Ascending aorta (tissue), 2 donors: ENCODE measurements at places on chromosomes 6 and 20.

GRCh38 chr6:155079985-155080452, 84.9 kb downstream of the TIAM2 start:
- H3K36me3 ChIP-seq: no peaks in the 10 kb centered on the region
- no peaks in the 10 kb centered on the region for H3K27me3 ChIP-seq
- no peak overlapping the region for H3K27ac ChIP-seq
- no peak overlapping the region for H3K4me3 ChIP-seq
- DNase-seq: no peak

DNA sequence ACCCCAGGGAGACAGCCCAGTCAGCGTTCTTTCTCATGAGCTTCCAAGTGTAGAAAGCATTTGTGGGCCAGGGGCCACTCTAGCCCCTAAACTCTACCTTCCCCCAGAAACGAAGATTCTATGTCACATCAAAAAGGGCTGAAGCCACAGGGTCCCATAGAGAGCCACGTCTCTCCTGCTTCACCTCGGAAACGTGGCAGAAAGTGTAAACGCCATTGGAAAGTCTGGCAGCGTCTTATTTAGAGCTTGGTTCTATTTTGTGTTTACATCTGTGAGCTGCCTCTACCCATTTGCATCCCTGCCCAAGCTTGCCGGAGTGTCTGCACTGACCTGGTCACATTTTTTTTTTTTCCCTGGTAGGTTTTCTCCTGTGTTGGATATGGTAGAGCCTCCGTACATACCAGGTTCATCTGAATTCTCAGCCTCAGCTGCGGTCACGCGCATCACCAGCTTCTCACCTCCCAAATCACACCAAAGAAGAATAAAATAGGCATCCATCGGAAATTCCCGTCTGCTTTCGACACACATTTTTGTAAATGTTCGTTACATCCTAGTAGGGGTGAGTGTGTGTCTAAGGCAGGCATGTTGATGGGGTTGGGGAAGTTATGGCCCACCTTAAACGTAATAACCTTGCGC, 62.6 kb downstream of the NPEPL1 start:
- H3K27me3 ChIP-seq: no peaks in the 10 kb centered on the region
- no peak overlapping the region for H3K27ac ChIP-seq
- no peak overlapping the region for H3K4me3 ChIP-seq
- H3K4me1 ChIP-seq: no peaks in the 10 kb centered on the region

GRCh38 chr6:105986998-105987397, 99.1 kb upstream of the PRDM1 start:
- DNase-seq: no peak
- no peak overlapping the region for H3K4me3 ChIP-seq
- no peaks in the 10 kb centered on the region for H3K36me3 ChIP-seq
- peaks cover 5% of the 10 kb centered on the region for H3K27me3 ChIP-seq
- no peaks in the 10 kb centered on the region for H3K4me1 ChIP-seq

DNA sequence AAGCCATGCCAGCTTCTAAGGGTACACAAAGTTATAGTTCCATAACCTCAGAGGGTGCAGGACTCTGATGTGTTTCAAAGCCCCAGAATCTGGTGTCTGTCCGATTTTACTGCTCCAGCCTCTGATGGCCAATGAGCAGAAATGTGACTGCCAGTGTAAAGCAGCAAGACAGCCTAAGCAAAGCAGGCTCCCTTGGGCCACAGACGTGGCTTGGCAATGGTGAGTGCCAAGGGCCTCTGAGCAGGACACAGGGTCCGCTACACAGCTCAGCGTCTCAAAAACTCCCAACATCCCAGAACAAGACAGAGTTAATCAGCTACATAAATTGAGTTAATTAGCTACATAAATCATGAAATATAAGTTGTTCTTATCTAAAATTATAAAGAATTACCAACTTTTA, 69.2 kb downstream of the PCSK2 start:
- no peaks in the 10 kb centered on the region for H3K4me1 ChIP-seq
- H3K4me3 ChIP-seq: no peak overlapping the region
- H3K36me3 ChIP-seq: no peaks in the 10 kb centered on the region
- H3K27ac ChIP-seq: no peak overlapping the region

- H3K36me3 ChIP-seq: no peaks in the 10 kb centered on the region
- no peak for DNase-seq
- no peaks in the 10 kb centered on the region for H3K4me1 ChIP-seq
- H3K27ac ChIP-seq: no peak within 1 kb of the TSS
- no peaks in the 10 kb centered on the region for H3K27me3 ChIP-seq
Measured at GRCh38 chr6:49969605-49970004, at the start of gene DEFB113. Gene DEFB113, minus strand, starts transcription at chr6:49969625. Its CDS starts 0 bp downstream, at chr6:49969625.

- no peaks in the 10 kb centered on the region for H3K4me1 ChIP-seq
- no peaks in the 10 kb centered on the region for H3K27me3 ChIP-seq
- no peak overlapping the region for H3K4me3 ChIP-seq
Measured at GRCh38 chr6:137271245-137272183, 52.3 kb upstream of the IFNGR1 start.

DNA sequence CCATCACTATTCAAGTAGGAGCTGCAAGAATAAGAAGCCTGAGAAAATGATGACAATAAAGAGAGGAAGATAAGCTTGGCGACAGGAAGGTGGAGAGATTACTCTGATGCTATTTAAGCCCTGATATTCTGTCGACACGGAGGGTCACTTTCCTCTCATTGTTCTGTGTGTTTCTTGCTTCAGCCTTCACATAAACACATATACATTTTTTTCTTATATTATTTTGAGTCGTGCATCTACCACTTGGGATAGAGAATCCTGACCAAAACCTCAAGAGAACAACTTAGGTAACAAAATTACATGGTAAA, 10.5 kb downstream of the PTCHD4 start:
- no peak overlapping the region for H3K27ac ChIP-seq
- H3K27me3 ChIP-seq: no peaks in the 10 kb centered on the region
- H3K4me3 ChIP-seq: no peak overlapping the region
- no peaks in the 10 kb centered on the region for H3K4me1 ChIP-seq
- DNase-seq: no peak
- H3K36me3 ChIP-seq: no peaks in the 10 kb centered on the region

DNA sequence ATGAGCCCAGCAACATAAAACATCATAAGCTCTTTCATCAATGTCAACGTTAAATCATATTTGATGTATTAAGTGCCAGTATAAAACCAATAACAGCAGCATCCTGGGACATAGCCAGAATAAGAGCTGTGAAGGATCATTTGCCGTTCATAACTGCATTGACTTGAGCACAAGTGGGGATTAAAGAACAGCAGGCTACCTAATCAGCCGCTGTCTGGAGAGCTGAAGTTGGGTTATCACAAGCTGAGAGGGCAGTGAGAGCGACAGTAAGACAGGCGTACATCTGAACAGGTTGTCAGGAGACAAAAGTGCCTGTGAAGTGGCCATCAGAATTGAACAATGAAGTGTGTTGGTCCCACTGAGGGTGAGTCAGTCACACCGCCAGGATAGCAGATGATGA, 269.6 kb downstream of the GRIK2 start:
- no peaks in the 10 kb centered on the region for H3K4me1 ChIP-seq
- no peaks in the 10 kb centered on the region for H3K36me3 ChIP-seq
- no peaks in the 10 kb centered on the region for H3K27me3 ChIP-seq
- H3K27ac ChIP-seq: no peak overlapping the region
- H3K4me3 ChIP-seq: no peak overlapping the region

- H3K4me3 ChIP-seq: no peak overlapping the region
- no peaks in the 10 kb centered on the region for H3K27me3 ChIP-seq
- no peak for DNase-seq
- peaks cover 20% of the 10 kb centered on the region for H3K4me1 ChIP-seq
- no peak overlapping the region for H3K27ac ChIP-seq
Measured at GRCh38 chr6:7156643-7157278, 49.0 kb downstream of the RREB1 start.

- no peaks in the 10 kb centered on the region for H3K27me3 ChIP-seq
- no peaks in the 10 kb centered on the region for H3K36me3 ChIP-seq
- H3K4me3 ChIP-seq: no peak overlapping the region
- no peak overlapping the region for H3K27ac ChIP-seq
Measured at GRCh38 chr6:1062786-1063545, 248.9 kb upstream of the FOXQ1 start.

DNA sequence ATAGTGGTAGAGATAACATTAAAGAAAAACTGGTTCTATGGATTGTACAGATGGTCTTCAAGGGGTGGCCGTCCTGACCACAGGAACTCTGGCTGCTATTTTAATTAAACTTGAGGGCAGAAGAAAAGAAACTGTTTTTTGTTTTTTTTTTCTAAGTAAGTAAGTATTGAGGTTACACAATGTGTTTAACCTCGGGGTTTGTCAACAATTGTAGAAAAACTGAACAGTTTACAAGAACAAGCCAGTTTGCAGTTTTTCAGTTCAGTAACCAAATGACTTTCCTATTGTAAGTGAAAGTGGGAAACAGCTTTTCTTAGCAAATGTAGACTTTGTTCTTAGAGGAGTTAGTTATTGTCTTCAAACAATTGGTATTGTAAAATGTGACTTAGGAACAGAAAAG, 77.0 kb downstream of the PLCB1 start:
- no peak overlapping the region for H3K27ac ChIP-seq
- no peaks in the 10 kb centered on the region for H3K27me3 ChIP-seq
- no peaks in the 10 kb centered on the region for H3K36me3 ChIP-seq
- no peak for DNase-seq

- no peak overlapping the region for H3K4me3 ChIP-seq
- H3K4me1 ChIP-seq: peaks cover 41% of the 10 kb centered on the region
- H3K27me3 ChIP-seq: no peaks in the 10 kb centered on the region
- no peak for DNase-seq
Measured at GRCh38 chr6:136751522-136751956, 40.7 kb downstream of the MAP3K5 start.

GRCh38 chr6:27891320-27891875, 20.8 kb downstream of the OR2B2 start:
- no peak overlapping the region for H3K27ac ChIP-seq
- no peak overlapping the region for H3K4me3 ChIP-seq
- H3K36me3 ChIP-seq: no peaks in the 10 kb centered on the region
- H3K27me3 ChIP-seq: no peaks in the 10 kb centered on the region
- no peak for DNase-seq

DNA sequence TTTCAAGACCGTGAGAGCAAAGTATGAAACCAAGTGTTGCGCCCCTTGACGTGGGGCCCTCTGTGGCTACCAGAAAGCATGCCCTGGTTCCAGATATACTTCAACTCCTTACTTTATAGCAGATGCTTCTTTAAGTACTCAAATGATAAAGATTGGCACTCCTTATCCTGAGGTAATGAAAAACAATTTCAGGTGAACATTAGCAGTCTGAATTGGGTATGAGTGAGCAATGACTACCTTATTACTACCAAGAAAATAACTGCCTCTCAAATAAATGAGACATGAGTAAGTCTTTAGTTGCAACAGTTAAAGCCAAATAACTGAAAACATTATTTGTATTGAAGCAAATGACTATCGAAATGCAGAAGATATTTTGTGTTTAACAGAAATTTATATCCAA, 408.7 kb downstream of the MMUT start:
- no peaks in the 10 kb centered on the region for H3K27me3 ChIP-seq
- no peak overlapping the region for H3K4me3 ChIP-seq
- no peak for DNase-seq
- no peaks in the 10 kb centered on the region for H3K36me3 ChIP-seq
- no peak overlapping the region for H3K27ac ChIP-seq

DNA sequence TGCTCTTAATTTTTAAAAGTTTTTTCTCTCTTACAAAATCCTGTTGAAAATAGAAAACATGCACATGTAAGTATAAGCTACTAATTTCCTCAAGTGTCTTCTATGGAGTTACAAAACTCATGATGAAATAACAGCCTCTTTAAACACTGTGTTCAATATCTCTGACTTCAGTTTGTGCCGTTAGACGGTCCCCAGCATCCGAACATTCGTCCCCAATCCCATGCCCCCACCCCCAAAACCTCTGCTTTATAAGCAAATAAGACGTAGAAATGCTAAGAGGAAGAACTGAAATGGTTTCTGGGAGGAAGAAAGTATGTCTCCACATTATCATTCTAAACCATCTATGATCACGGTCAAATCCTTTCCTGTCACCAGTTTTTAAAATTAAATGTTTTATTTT, 31.7 kb upstream of the MYB start:
- H3K4me1 ChIP-seq: no peaks in the 10 kb centered on the region
- no peaks in the 10 kb centered on the region for H3K36me3 ChIP-seq

DNA sequence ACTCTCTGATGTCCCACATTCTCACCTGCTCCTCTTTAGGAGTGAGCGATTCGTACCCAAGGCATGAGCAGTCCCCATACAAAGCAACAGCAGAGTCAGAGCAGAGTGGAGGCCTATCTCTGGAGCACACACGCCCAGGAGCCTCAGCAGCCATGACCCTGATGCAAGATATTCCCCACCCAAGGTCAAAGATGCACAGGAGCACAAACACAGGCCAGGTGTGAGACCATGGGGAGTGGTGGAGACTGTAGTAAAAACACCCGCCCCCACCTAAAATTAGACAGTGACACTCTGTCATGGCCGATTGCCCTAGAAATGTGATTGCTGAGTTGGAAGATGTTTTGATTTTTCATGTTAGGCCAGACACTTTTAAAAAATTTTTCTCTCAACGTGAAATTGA, 21.4 kb downstream of the RRBP1 start:
- no peak for DNase-seq
- H3K27me3 ChIP-seq: no peaks in the 10 kb centered on the region
- H3K36me3 ChIP-seq: peaks cover 18% of the 10 kb centered on the region
- H3K4me1 ChIP-seq: peaks cover 4% of the 10 kb centered on the region
- H3K4me3 ChIP-seq: no peak overlapping the region

GRCh38 chr6:53313784-53314400, 34.9 kb downstream of the ELOVL5 start:
- no peak overlapping the region for H3K4me3 ChIP-seq
- H3K4me1 ChIP-seq: peaks cover 9% of the 10 kb centered on the region
- no peak for DNase-seq
- H3K27me3 ChIP-seq: no peaks in the 10 kb centered on the region
- H3K27ac ChIP-seq: no peak overlapping the region

DNA sequence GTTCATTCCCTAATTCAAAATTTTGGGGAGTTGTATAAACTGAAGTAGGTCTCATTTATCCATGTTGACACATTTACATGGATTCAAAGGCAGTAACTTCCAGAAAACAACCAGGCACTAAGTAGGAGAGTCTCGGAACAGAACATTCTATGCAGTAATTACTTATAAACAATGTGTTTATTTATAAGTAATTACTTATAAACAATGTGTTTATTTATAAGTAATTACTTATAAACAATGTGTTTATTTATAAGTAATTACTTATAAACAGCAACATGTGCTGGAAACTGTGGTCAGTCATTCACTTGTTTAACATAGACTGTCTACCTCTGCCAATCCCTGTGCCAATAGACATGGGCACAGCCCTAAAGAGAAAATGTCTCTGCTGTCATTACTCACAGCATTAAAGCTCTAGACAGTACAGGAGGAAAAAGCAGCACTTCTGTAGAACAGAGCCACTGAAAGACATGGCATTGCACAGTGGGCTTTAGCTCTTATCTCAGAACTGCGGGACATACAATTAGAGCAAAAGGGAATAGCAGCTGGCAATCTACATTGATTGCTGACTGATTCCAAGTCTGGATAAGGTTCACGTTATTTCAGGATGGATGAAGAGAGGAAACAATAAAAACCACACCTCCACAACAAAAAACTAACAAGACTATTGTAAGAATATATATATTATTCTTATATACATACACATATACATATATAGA, 188.2 kb downstream of the WDR27 start:
- no peak overlapping the region for H3K4me3 ChIP-seq
- no peak overlapping the region for H3K27ac ChIP-seq
- no peaks in the 10 kb centered on the region for H3K36me3 ChIP-seq
- H3K4me1 ChIP-seq: no peaks in the 10 kb centered on the region
